NCI-H2171 treated with DMSO at 0.1 percent for 48 hours (cell line): ENCODE measurements at places on chromosomes 1 and 21.

DNA sequence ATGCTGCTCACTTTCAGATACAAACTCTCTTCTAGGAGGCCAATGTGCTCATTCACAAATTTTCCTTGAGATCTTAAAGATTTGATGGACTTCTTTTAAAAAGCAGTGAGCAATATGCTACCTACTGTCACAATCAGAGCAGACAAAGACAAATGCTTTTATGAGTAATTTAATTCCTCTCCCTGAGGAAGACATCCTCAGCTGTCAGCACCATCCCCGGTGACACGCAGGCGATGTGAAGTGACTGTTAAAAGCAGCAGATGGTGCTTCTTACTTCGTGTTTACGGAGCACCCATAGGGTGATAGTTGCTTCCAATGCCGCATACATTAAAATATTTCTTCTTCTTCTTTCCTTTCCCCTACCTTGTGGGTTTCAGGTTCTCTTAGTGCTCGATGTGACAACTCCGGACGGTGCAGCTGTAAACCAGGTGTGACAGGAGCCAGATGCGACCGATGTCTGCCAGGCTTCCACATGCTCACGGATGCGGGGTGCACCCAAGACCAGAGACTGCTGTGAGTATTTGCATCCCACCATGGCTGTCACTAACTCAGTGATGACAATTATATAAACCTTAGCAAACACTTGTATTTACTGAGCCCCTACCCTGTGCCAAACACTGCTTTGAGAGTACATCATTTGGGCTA, 29.1 kb downstream of the LAMC2 start:
- DNase-seq, result peak; percentile 95

DNA sequence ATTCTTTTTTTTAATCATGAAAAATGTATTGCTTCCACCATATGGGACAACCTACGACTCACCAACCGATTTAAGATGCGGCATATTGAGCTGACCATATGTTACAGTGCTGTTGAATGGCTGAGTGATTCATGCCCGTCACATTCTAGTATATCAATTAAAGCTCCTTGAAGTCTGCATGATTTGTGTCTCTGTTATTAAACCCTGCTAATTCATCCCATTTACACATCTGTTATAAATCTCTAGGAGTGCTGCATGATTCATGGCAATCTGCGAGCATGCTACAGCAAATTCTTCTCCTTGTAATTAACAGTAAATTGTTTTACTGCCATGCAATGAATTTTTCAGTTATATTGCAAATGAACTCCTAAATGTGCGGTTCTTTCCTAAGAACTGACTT, 239.8 kb downstream of the USH2A start:
- DNase-seq, result peak; percentile 96

GRCh38 chr1:239929317-239929716, 162.4 kb upstream of the FMN2 start:
- no peak for DNase-seq

- DNase-seq, result peak; percentile 67
Measured at GRCh38 chr1:172429331-172430127, 9.0 kb downstream of the C1orf105 start.

DNA sequence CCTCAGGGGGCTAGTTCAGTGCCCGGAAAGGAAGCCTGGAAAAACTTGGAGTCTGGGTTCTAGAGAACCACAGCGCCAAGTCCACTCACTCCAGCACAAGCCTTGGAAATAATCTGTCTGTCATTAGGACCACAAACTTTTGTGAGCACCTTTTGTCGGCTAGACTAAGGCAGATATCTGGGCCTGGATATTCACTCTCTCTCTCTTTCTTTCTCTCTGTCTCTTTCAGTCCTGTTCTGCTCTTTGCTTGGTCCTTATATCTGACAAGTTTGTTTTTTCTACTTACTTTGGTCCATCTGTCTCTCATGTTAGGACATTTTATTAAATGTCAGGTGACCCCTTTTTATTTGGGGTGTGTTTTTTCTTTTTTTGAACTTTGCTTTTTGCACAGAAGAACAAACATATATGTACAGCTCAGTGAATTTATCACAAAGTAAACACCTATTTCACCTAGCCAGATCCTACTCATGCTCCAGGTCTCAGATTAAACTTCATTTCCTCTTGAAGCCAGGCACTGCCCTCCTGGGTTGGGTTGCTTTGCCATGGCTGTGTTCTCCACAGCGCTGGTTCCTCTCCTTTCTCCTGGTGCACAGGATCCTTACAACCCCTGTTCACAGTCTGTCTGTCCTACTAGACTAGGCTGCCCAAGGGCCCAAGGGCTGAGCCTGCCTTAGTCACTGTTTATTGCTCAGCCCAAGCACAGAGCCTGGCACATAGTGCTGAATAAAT, 40.8 kb downstream of the TCEANC2 start:
- DNase-seq, result no peak

- DNase-seq, result no peak
Measured at GRCh38 chr1:108569097-108569728, 9.3 kb downstream of the EEIG2 start.

DNA sequence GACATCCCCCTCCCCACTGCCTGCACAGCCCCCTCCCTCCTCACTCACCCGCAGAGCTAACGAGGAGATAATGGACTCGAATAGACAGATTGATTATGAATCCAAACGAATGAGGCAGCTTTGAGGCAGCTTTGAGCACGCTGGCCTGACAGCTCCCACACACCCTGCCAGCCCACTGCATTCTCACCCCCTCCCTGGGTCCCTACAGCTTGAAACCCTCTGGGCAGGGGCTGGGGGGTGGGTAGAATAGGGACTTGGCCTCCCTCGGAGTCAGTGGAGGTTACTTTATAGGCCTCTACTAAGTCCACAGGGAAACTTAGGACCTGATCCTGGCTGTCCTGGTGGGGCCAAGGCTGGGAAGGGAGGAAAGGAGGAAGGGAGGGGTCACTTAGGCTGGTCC, 1.9 kb downstream of the NTRK1 start:
- DNase-seq, result no peak

GRCh38 chr1:172917972-172918371, 132.8 kb downstream of the TNFSF18 start:
- no peak for DNase-seq

DNA sequence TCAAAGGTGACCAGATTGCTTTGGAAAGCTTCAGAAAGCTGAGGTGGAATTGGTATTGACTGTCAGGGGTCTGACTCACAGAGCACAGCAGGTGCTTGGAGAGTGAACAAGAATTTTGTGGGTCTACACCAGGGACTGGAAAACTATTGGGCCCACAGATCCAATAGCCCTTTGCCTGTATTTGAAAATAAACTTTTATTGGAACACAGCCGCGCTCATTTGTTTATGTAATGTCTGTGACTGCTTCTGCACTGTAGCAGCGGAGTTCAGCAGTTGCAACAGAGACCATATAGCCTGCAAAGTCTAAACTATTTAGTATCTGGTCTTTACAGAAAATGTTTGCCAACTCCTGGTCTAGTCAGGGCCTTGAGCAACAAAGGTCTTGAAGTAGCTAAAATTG, 315.6 kb downstream of the NFIA start:
- DNase-seq, result no peak

DNA sequence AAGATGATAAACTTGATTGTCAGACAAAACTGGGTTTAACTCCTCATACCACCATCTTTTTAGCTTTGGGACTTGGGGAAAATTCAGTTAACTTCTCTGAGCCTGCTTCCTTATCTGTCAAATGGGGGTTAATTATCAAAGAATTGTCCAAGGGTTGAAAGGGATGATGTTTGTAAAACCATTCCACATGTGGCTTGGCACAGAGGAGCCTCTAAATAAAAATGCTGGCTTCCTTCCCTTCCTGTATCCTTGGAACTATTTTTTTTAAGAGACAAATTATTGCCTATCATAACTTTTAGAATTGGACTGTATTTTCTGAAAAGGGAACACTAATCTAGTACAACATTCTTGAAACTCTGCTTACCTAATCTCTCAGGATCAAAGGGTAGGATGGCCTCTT, 143.4 kb upstream of the USP24 start:
- DNase-seq, result no peak

- DNase-seq, result no peak
Measured at GRCh38 chr1:36948147-36948546, 86.2 kb downstream of the GRIK3 start.

GRCh38 chr1:47302472-47302871, 11.5 kb downstream of the STIL start:
- DNase-seq, result no peak

- DNase-seq, result no peak
Measured at GRCh38 chr1:32454726-32455125, 10.1 kb upstream of the ZBTB8B start.

DNA sequence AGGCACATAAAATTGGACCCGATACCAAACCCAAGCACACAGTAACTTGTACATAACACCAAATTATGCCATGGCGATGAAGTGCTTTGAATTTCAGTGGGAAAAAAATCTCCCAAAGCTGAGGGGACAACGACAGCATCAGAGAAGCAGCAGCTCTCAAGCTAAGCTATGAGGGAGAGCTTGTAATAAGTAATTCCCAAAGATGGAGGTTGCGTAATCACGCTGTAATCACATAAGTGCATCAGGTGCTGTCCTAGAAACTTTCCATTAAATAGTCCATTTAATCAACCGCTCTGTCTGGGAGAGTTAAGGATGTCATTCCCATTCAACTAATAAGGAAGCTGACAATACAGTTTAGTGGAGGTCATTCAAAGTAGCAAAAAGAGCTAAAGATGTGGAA, 37.6 kb upstream of the KRTAP19-8 start:
- DNase-seq, result no peak

GRCh38 chr1:32201011-32201855, 838 bp downstream of the CCDC28B start:
- DNase-seq, result no peak
